ENCODE measurements at places on chromosomes 5 and 9. TPM values are rescaled to one million over a fixed set of nuclear protein-coding genes. Genes with fewer than 3 reads are reported as not detected.

The PRDM12 gene
- not detected for total RNA-seq

The NUTM2F gene
- not detected for total RNA-seq

The ZMAT2 gene
- total RNA-seq: 45.5 TPM

The PAIP1 gene
- total RNA-seq: 123 TPM

The EFNA5 gene
- total RNA-seq: 2.6 TPM

The LIFR gene
- 5.5 TPM for total RNA-seq

The HRH2 gene
- 4.4 TPM for total RNA-seq

The INSL4 gene
- not detected for total RNA-seq

The PTAR1 gene
- 58.0 TPM for total RNA-seq

All from RPMI7951 (cell line).